Head of caudate nucleus (tissue), 42 donors: ENCODE measurements at places on chromosomes 12 and 14.
A peak's percentile ranks its signal among the peaks of the same experiment; 100 is the strongest.

DNA sequence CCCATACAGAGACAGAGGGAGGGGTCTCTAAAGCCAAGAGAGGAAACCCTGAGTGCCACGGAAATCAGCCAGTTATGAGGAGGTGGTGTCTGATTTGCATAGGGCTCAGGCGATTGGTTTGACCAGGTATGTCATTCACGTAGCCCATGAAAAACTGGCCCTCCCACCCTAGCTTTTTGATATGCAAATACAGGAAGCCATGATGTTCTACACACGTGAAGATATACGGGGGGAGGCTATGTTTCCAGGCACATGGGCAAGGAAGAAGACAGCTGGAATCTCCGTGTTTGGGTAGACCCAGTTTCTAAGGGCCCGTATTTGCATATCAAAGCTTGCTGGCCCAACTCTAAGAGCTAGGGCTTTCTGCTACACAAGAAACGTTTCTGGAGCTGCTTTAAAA, 717.8 kb upstream of the SEL1L start:
- no peak for DNase-seq

DNA sequence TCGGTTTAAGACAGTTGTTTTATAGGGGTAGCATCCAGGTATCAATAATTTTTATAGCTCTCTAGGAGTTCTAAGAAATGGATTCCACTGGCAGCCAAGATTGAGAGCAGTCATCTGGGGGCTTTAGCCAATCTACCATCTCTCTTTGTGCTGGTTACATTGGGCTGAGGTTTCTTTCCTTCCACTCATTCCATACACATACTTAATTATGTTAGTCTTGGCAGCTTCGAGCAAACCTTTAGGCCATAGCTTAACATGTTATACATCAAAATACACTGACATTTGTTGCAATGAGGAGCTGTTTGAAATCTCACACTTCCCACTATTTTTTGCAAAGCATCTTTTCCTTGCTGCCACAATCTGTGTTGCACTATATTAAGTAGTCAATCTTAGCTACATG, 63.1 kb downstream of the ARMH4 start:
- no peak for DNase-seq

DNA sequence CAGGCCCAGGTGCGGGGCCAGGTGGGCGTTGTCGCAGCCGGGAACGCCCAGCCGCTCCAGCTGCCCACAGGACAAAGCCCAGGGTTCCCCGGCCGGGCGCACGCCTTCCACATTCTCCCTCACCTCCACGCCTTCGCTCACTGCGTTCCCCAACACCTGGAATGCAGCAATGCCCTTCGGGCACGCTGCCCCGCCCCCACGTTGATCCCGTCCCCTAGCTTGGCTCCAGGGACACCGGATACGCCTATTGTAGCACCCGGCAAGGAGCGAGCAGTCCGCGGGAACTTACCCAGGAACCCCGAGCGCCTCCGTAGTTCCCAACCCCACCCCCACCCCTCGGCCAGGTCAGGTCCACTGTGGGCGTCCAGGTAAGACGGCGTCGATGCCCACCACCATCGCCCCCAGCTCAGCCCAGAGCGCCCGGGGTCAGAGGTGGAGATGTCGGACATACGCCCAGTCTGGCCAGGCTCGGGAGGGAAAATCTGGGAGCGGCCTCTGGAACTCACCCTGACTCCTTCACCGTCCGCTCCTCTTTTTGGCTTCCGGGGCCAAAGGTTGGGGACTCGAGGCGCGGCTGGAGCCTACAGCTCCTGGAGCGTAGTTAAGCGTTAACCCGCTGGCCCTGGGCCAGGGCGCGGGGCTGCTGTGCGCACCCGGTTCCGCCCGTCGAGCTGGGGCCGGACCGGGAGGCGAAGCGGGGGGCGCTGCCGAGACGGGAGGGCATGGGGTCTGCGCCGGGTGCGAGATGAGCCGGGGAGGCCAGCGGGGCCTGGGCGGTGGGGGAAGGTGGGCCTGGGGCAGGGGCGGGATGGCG, 594 bp upstream of the CEP170B start:
- DNase-seq = no peak

- DNase-seq = no peak
Observed at GRCh38 chr12:66753810-66754209, 74.9 kb upstream of the GRIP1 start.

DNA sequence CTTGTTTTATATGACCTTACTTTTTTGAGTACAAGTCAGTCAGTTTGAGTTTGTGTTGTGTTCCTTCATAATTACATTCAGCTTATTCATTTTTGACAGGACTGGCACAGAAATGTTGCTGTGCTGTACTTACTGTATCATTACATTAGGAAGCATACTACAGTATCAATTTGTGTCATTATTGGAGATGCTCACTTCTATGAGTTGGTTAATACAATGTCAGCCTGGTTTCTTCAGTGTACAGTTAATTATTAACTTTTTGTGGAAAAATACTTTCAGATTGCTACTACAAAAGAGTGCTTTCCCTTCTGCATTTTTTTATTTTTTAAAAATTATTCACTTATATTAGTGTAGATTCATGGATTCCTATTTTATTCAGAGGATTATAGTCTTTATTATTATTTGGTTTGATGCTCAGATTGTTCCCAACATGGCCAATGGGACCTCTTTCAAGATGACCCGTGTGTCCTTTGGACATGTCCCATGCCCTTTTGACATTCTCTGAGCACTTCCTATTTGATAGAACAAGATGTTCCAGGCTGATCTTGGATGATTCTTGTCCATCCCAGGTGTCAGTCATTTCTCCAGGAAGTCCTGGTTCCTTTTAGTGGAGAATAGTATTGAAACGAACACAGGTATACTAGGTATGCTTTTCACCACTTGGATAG, 66.6 kb downstream of the MON2 start:
- DNase-seq = no peak

DNA sequence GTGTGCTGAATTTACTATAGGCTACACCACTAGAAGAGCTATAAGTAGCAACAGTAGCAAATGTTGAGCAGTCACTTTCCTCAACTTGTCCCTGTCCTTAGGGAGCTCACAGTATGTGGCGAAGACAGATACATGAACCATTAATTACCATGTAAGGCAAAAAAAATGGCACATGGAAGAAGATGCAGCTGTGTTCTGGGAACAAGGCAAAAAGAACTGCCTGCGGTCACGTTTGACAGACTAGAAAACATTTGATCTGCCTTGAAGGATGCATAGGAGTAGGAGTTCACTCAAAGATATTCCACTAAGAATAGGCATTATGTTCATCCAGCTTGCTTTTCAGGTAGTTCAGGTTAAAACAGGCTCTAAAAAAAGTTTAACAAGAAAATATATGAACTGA, 46.5 kb upstream of the IFNG-AS1 start:
- DNase-seq = no peak

DNA sequence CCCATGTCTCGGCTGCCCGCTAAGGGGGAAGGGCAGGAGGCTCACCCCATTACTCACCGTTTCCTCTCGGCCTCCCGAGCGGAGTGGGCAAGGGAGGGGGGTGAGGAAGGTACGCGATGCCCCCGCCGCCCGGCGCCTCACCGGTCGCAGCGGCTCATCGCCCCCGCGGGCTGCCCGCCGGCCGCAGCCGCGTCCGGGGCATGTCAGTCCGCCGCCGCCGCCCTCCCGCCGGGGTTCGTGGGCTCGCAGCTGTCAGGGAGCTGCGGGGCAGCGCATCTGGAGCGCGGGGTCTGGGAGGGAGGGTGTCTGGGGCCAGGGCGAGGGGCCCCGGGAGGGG, 461 bp downstream of the SLC8A3 start:
- no peak for DNase-seq

GRCh38 chr14:90698379-90698869, 117.8 kb downstream of the TTC7B start:
- DNase-seq = peak; percentile 72

GRCh38 chr14:24317141-24317928, 6.0 kb downstream of the LTB4R start:
- DNase-seq = no peak

- DNase-seq = no peak
Observed at GRCh38 chr12:47249719-47250357, 170.1 kb upstream of the AMIGO2 start.

GRCh38 chr14:70143306-70143705, 45.4 kb downstream of the SLC8A3 start:
- no peak for DNase-seq

DNA sequence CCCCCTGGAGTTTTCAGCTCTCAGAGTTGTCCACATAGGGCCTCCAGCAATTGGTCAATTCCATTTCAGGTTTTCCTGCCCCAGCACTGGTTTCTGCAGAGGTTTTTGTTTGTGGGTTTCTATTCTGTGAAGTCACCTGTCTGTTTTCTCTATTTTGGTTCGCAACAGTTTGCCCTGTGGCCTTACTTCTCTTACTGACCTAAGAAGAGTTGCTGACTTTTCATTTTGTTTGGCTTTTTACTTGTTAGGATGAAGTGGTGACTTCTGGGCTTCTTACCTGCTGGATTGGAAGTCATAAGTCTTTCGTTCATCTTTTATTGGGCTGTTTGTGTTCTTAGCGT, 196.4 kb upstream of the PARP11 start:
- no peak for DNase-seq

DNA sequence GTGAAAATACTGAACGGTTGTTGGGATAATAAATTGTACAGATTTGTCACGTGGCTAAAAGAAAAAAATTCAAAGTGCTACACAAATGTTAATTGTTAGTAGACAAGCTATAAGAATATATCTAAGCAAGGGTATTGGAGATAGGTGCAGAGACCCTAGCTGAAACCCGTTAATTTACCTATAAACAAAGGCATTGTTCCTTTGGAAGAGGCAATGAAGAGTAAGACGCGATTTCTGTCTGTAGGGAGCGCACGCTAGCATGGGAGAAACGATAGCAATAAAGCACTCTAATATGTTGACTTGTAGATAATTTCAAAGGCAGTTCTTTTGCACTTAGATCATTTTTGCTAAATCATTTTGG, 565 bp downstream of the CCDC77 start:
- no peak for DNase-seq

- DNase-seq = peak; percentile 50
Observed at GRCh38 chr12:82627799-82628198, 58.9 kb upstream of the TMTC2 start.

DNA sequence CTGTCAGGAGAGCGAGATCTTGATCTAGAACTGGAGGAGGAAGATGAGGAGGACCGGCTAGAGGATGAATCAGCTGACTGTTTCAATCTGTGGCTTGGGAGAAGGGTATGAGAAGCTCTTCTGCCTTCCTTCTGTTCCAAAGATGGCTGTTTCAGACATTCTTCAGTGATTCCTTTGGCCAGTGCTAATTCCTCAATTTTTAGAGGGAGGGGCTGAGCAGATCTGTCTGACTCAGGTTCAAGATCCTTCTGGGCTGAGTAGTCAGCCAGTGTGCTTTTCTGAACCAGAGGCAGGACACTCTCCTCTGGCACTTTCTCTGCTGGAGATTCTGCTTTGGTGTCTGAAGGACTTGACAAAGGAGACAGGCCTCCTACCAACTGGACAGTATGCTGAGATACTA, 15.2 kb downstream of the ACIN1 start:
- DNase-seq = no peak

GRCh38 chr12:93832131-93832530, 155.0 kb downstream of the CRADD start:
- DNase-seq = no peak

DNA sequence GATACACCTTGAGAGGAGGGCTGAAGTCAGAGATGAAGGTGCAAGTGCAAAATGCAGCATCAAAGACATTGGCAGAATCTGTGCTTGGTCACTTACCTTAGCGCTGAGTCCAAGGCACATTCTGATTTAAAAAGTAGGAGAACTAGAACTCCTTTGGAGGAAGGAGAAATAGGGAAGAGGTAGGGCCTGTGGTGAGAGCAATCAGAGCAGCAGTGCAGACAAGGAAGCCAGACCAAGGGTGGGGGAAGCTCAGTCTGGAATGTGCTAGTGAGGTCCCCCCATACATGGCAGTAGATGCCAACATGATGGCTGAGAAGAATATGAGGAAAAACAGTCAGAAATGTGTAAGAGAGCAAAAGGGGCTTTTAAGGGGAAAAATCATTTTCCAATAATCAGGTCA, 206.5 kb downstream of the SSPN start:
- DNase-seq = peak; percentile 8

DNA sequence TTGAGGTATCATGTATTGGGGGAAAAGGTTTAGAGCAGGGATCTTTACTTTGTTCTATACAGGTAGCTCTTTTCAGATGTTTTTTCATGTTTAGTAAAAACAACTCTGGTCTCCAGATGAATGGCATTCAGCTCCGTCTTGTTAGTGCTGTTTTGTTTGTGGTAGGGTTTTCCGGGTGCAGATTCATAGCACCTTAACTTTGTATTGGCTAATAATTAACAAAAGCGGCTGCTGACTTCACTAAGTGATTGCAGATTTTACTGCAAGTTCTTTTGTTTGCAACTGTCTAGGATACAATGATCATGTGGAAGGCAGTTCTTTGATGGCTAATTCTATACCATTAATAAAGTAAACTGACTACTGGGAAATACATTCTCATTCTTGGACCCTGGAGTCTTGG, 32.2 kb upstream of the BHLHE41 start:
- no peak for DNase-seq

GRCh38 chr14:64467566-64467965, 2.3 kb downstream of the AKAP5 start:
- DNase-seq = no peak

DNA sequence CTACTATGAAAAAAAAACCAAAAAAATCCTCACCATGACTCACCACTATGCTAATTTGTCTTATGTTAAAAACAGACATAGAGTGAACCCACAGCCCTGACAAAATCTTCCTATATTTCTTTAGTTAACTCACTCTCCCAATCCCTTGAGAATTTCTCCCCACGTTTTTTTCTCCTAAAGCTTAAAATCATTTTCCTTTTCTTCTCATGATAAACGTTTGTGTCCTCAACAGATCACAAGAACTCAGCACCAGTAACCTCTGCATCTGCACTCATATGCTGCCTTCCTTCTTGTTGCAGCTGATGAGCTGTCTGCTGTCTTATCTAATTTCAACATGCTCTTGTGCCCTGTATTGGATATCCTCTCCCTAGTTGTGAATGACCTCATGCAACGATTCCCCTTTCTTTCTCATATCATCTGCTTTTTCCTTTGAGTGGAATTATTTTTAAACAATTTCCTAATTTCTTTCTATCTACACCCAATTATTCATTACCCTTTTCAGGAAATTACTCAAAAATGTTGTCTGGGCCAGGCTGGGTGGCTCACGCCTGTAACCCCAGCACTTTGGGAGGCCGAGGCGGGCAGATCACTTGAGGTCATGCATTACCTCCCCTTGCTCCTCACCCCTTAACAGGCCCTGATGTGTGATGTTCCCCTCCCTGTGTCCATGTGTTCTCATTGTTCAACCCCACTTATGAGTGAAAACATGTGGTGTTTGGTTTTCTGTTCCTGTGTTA, 427.5 kb upstream of the MGAT4C start:
- DNase-seq = no peak

GRCh38 chr14:43369710-43370564, 1137.1 kb downstream of the FSCB start:
- DNase-seq = no peak

GRCh38 chr14:94885481-94886155, 115.7 kb upstream of the GSC start:
- no peak for DNase-seq

GRCh38 chr12:45431126-45431525, 215.2 kb downstream of the ANO6 start:
- no peak for DNase-seq

- DNase-seq = no peak
Observed at GRCh38 chr14:97410667-97411620, 613.8 kb downstream of the VRK1 start.

- DNase-seq = no peak
Observed at GRCh38 chr14:23381871-23382270, 5.0 kb downstream of the CMTM5 start.

- DNase-seq = no peak
Observed at GRCh38 chr12:111971800-111972199, 41.2 kb downstream of the TMEM116 start.
